HT1080 (cell line): ENCODE measurements at places on chromosomes 6 and 20. TPM values are rescaled to one million over a fixed set of nuclear protein-coding genes. Genes with fewer than 3 reads are reported as not detected.
A peak's percentile ranks its signal among the peaks of the same experiment; 100 is the strongest.

POPDC3 gene
- 56.8 and 70.5 TPM in 2 replicates for total RNA-seq

WFDC5 gene
- not detected in 2 replicates for total RNA-seq

- peak; percentile 91 for DNase-seq
These were observed 38.0 kb downstream of the CST8 start for GRCh38 chr20:23528867-23529431.

GRCh38 chr20:43941476-43942200, 27.0 kb downstream of the TOX2 start:
- peak; percentile 73 for DNase-seq

DNA sequence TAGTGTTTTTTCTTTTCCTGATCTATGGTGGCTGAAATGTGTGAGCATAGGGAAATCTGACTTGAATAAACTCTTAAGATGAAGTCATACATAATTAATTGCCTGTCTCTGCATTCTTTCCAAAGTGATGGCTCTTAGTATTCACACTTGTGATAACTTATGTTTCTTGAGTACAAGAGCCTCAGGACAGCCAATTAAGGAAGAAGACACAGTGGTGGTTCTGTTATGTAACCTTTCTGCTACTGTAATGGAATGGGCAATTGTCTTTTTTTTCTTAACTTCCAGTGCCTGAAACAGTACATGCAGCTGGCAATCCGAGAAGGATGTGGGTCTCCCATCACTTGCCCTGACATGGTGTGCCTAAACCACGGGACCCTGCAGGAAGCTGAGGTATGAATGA, 40.1 kb downstream of the RNF144B start:
- DNase-seq = no peak
